Midbrain (tissue), 1 donor: ENCODE measurements at places on chromosomes 2 and 18.

DNA sequence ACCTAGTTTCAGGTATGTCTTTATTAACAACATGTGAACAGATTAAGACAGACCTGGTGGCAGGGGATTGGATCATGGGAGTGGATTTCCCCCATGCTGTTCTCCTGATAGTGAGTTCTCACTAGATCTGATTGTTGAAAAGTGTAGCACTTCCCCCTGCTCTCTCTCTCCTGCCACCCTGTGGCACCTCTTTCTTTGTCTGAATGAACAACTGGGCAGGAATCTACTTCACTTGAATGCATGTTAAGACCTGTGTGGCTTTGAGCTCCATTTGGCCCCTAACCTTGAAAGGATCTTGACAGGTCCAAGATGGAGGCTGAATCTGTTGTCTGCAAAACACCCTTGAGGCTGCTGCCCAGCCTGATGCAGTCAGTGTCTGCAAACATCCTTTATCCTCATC, 194.4 kb downstream of the RNF144A start:
- no peak for DNase-seq

DNA sequence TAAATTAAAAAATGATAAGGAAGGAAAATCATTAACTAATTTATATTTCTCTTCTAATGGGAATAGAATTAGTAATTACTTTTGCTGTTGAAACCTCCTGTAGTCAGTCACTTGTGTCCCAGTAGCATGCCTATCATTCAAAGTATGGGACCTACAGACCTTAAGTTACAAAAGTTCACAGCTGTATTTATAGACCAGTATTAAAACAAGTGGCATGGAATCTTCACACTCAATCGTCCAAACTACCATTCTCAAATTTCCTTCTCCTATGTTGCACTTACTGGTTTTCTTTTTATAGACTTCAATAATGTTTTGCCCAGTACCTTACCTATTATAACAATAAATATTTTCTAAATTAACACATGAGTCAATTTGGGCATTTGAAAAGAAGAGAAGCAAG, 639.9 kb downstream of the ERBB4 start:
- DNase-seq: no peak

GRCh38 chr18:22378672-22379282, 38.9 kb downstream of the CTAGE1 start:
- no peak for DNase-seq

- peak; percentile 18 for DNase-seq
Observed at GRCh38 chr2:173393186-173393585, 38.5 kb downstream of the CDCA7 start.

DNA sequence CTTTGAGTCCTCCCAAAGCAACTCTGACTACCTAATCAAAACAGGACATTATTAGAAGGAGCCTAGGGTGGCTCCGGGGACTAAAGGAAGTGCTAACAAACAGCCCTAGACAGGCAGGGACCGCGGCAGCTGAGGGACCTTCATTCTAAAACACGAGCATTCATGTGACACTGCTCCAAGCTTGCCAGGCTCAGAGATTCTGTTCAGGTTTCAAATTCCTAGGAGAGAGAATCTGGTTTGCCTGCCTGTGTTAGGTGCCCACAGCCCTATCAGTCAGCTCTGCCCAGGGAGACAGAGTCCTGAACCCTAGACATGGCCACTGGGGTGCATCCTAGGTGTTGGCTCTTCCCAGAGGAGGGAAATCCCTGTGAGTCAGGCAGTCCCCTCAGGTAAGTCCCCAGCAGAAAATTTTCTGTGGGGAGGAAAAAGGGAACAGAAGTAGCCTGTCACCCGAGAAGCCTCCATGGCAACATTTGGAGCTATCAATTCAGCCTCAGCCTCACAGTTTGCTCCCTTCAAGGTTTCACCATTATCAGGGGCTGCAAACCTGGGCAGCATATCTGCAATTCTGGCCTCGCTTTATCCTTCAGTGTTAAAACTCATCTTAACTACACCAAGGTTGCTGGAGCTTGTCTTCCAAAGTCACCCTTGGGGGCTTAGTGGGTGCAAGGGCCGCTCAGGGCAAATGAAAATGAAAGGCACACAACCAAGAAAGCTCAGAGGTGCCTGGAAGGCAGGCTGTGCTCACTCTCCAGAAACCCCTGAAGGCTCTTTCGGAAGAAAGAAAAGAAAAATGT, 28.6 kb downstream of the PCBP1 start:
- peak; percentile 28 for DNase-seq

DNA sequence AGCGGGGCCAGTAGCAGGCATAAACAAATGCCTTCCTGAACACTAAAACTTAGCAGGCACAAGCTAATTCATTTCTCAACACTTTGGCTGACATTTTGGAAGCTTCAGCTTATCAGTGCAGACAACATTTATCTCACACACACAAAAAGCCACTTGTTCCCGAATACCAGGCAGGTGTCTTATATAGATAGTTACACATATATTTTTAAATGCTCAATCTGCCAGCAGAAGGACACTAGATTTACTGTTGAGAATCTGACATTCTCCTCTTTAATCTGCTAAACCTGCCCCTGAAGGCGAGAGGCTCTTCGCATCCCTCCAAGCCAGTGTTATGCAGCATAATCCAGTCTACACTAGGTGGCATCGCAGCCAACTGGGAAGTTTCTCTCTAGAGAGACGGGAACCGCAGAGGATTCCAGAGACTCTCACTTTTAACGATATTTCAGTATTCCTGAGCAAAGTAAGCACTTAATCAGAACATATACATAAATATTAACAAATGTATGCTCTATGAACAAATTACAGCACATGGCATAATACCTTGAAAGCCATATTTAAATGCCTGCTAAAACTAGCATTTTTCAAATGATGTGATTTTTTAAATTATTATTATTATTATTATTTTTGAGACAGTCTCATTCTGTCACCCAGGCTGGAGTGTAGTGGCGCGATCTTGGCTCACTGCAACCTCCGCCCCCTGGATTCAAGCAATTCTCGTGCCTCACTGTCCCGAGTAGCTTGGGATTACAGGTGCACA, 90.2 kb upstream of the SCG2 start:
- peak; percentile 55 for DNase-seq

GRCh38 chr18:27668158-27668557, 483.1 kb upstream of the CHST9 start:
- no peak for DNase-seq

DNA sequence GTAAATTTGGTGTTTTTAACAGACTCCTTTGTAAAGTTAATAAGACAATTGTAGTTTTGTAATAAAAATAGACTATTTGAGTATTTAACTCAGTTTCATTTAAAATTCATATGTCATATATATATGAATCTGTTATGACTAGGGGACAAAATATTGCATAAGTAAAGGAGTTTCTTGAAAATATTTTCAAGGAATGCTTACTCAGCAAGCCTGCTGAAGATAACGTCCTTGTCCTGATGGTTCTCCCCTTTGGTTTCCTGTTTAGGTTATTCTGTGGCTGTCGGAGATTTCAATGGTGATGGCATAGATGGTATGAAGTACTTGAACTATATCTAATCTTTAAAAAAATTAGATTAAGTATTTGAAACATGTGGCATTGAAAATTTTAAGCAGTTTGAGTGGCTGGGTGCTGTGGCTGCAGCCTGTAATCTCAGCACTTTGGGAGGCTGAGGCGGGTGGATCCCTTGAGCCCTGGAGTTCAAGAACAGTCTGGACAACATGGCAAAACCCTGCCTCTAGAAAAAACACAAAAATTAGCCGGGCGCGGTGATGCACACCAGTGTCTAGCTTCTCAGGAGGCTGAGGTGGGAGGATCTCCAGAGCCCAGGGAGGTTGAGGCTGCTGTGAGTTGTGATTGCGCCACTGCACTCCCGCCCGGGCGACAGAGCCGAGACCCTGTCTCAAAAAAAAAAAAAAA, 47.1 kb downstream of the ITGAV start:
- no peak for DNase-seq

DNA sequence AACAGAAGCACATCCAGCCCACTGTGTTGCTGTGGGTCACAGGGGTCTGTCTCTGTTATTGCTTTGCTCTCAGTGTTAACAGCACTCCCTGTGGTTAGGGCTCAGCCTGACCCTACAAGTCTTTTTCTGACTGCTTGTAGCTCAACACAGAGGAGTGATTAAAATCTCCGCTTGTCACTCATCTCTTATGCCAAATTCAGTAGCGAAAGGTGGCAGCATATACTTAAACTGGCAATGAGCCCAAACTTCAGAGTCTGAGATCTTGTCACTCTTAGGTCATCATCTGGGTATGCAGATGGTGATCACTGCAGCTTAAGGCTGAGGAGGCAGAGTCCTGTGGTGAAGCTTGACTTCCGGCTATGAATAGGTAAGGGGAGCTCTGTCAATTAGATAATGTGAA, 63.3 kb upstream of the CSRNP3 start:
- no peak for DNase-seq

- peak; percentile 81 for DNase-seq
Observed at GRCh38 chr2:131058920-131059319, 34.3 kb downstream of the FAM168B start.

- DNase-seq: no peak
Observed at GRCh38 chr2:34851804-34852203, 1252.7 kb upstream of the FAM98A start.

GRCh38 chr2:152715854-152716428, 1.3 kb downstream of the PRPF40A start:
- DNase-seq: no peak

- no peak for DNase-seq
Observed at GRCh38 chr18:29217124-29217915, 1040.4 kb upstream of the CDH2 start.

DNA sequence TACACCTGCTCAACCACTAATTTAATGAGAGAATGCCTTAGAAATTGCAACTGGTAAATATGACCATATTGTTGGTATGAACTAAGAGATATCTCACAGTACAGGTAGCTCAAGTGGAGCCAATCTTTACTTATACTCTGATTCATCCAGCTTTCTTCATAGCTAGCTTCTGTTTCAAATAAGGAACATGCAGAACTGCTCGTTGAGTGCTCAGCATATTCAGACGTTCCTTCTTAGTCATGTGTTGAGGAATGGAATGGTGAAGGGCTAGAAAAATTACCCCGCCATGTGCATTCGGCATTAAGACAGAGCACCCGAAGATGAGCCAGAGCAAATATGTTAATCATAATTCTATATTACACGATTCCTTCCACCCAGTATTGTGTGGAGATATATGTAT, 144.0 kb upstream of the VRK2 start:
- no peak for DNase-seq

DNA sequence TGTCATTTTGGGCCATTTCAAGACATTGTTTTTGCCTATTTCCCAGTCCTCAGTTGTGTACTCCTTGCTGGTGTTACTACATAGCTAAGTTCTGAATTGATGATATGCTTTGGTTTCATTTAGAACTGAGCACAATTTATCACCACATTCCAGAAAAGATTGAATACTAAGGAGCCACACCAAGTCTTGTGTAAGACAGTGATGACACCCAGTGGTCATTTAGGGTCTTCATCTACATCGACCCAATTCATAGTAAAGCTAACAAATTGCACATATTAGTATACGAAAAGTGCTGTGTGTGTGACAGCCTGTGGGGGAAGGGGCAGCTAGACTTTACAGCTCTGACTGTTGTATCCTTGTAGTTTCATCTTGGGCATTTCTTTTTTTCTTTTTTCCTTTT, 10.9 kb upstream of the DLX2 start:
- peak; percentile 17 for DNase-seq

DNA sequence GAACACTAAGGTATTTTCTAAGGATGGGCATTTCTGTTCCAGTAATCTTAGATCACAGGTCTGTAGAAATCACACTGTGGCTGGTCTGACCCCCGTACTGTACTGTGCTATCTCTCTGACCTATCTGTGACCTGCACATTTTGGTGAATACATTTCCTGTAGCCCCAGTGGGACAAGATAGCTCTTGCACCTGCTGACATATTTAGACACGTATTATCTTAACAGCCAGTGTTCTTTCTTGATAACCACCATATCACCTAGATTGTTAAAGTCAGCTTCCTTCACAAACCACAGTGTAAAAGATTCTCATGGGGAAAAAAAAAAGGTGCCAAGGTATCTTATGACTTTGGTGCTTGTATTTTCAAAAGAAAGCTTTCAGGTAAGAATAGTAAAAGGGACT, 39.8 kb upstream of the TMEM247 start:
- DNase-seq: no peak

DNA sequence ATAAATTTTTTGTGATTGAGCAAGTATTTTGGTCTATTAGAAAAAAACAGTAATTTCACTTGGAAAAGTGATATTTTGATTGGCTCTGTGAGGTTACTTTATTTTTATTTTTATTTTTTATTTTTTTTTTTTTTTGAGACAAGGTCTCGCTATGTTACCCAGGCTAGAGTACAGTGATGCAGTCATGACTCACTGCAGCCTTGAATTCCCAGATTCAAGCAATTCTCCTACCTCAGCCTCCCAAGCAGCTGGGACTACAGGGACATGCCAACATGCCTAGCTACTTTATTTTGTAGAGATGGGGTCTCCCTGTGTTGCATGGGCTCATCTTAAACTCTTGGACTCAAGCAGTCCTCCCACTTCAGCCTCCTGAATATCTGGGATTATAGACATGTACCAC, 60.9 kb upstream of the MGAT5 start:
- DNase-seq: no peak

DNA sequence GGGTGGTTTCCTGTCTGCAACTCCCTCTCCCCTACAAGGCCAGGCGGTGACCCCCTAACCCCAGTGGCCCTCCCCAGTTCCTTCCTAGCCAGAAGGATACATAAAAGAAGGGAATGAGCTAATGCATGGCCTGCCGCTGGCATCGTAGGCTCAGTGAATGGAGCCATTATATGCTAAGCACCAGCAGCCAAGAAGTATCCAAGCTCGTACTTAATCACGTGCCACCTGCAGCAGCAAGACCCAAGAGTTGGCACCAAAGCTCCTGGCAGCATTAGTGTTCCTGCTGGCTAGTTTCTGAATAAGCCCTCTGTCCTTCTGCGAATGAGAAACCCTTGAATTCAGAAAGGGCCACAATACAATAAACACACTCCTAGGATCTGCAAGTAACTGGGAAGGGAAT, 4.3 kb downstream of the DBI start:
- DNase-seq: peak; percentile 88

DNA sequence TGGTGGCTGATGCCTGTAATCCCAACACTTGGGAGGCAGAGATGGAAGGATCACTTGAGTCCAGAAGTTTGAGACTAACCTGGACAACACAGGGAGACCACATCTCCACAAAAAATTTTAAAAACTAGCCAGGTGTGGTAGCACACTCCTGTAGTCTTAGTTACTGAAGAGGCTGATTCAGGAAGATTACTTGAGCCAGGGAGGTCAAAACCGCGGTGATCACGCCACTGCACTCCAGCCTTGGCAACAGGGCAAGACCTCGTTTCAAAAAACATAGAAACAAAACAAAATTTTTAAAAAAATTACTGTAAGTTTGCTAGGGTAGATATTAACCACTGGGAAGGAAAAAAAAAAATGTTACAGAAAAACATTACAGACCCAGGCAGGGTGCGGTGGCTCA, 5.8 kb downstream of the ATL2 start:
- DNase-seq: no peak
